Mesendoderm (in vitro differentiated cells): ENCODE measurements at places on chromosomes 6 and 20.
A peak's percentile ranks its signal among the peaks of the same experiment; 100 is the strongest.

- DNase-seq, result peak; percentile 44
These were observed 119.9 kb downstream of the RNF144B start for GRCh38 chr6:18507018-18507415.

DNA sequence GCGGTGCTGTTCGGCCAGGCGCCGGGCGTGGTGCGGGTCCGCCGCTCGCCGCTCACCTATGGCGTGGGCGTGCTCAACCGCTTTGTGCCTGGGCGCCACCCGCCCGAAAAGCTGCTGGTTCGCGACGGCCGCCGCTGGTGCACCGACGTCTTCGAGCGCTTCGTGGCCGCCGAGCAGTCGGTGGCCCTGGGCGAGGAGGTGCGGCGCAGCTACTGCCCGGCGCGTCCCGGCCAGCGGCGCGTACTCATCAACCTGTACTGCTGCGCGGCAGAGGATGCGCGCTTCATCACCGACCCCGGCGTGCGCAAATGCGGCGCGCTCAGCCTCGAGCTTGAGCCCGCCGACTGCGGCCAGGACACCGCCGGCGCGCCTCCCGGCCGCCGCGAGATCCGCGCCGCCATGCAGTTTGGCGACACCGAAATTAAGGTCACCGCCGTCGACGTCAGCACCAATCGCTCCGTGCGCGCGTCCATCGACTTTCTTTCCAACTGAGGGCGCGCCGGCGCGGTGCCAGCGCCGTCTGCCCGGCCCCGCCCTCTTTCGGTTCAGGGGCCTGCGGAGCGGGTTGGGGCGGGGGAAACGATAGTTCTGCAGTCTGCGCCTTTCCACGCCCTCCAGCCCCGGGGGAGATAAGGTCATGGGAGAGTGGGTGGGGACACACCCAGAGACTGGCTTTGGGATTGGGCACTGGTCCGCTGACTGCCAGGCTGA lies 15.7 kb downstream of the ADISSP start:
- DNase-seq, result peak; percentile 74

DNA sequence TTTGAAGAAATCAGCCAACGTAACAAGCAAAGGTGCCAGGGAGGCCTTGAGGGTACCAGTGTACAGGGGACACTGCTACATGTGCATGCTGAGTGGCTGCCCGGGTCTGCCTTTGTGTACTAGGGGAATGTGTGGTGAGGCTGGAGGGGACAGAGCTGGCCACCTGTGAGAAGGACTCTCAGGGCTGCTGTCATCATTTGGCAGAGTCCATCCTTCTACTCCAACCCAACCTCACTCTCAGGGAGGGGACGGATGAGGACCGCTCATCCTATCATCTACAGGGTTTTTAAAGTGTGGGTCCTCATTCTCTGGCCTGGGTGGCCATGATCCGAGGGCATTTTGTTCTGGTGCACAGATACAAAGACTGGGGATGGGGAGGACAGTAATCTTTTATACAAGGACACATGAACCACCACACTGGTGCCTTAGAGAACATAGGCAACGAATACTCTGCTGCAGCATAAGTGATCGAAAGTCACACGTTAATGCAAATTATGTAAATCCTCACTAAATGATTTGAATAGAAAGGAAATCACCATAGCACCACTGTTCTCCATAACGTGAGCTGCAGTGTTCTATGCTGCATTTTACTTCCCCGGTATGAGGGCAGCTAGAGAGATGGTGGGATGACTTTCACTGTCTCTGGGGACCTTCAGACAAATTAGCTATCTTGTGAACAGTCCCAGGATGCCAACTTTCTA lies 181.4 kb downstream of the GMPR start:
- DNase-seq, result no peak

GRCh38 chr6:43962458-43962857 lies 164.8 kb downstream of the MRPL14 start:
- DNase-seq, result no peak

DNA sequence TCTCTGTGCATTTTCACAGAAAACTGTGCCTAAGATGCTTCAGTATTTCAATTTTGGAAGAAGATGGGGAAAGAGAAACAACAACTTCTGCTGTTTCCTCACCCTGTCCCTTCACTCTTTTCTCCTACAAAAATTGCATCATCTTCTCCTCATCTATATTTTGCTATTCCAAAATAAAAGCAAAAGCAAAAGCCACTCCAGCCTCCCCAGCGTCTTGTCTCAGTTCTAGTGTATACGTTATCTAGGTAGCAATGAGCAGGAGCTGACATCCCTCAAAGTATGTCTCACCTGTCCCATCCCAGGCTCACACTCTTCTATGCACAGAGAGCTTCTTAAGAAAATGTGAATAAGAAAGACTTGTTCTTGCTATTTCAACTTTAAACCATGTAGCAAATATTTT lies 163.8 kb upstream of the TAB2 start:
- DNase-seq, result no peak

DNA sequence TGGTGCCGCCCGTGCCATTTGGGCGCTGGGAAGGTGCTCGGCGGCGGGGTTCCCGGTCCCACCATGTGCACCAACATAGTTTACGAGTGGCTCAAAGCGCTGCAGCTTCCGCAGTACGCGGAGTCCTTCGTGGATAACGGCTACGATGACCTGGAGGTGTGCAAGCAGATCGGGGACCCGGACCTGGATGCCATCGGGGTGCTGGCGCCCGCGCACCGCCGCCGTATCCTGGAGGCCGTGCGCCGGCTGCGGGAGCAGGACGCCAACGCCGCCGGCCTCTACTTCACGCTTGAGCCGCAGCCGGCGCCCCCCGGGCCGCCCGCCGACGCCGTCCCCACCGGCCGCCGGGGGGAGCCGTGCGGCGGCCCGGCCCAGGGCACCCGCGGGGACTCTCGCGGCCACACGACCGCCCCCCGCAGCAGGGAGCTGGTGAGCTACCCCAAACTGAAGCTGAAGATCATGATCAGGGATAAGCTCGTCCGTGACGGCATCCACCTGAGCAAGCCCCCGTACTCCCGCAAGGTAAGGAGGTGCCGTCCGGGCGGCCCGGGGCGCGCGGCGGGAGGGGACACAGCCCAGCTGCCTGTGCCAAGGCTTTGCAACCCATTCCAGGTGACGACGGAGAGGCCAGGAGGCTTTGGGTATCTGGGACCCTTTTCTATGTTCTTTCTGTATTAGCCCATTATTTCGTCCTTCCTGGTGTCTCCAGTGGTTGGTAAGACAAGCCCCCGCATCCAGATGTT lies 547 bp downstream of the SAMD5 start:
- no peak for DNase-seq

- peak; percentile 20 for DNase-seq
These were observed 270.7 kb upstream of the TAB2 start for GRCh38 chr6:149046822-149047246.

- no peak for DNase-seq
These were observed 978.5 kb downstream of the TBC1D32 start for GRCh38 chr6:120355822-120356221.

DNA sequence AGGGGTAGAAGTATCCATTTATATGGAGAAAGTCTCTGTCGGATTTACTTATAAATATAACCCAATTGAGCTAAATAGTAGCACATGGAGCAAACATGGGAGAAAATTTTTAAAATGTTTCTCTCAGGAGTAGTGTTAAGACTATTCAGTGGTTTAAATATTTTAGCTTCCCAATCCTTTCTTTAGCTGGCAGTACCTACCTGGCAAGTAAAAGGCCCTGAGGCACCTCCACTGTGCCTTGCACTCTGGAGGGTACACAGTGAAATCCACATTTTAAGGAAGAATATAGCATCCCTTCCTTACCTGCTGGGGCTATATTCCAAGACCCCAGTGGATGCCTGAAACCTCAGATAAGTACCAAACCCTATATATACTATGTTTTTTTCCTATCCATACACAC lies 124.2 kb downstream of the KLHL32 start:
- DNase-seq, result no peak

GRCh38 chr6:4059115-4059777 lies 19.7 kb downstream of the FAM217A start:
- DNase-seq, result peak; percentile 84

GRCh38 chr6:105152880-105153279 lies 26.9 kb downstream of the POPDC3 start:
- no peak for DNase-seq

DNA sequence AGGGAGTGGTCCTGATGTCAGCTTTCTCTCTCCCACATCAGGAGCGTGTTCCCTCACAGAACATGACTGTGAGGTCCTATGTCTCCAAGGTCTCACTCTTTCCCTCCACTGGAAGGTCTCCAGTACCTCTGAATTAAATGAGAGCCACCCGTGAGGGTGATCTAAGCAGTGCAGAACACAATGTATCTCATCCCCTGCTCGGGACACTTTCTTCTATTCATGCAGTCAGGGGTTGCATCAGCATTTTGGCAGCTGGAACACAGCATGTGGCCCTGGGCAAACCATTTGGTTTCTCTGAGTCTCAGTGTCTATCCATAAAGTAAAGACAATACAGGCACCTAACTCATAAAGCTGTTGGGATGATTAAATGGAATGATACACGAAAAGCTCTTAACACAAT lies 34.2 kb downstream of the MAFB start:
- no peak for DNase-seq

DNA sequence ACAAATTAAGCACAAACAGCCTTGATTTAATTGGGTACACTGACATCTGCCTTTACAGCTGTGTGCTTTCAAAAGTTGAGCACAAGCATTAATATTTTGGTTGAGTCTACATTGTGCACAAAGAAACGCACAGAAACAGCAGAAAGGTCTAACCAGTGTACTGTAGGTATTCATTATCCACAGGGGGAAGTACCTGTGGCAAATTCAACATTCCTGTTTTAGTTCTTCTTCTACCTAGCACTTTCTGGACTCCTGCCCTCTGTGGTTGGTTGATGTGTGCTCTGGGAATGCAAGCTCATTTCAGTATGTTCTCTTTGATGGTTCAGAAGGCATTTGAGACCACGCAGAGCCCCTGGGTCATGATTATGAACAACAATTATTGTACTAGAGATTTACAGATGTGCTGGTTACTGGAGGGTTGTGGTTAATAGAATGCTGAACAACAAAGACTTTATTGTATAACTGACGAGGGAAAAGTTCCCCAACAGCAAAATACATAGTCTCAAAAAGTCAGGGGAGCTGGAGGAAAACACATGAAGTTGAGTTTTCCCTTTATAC lies 26.6 kb upstream of the DAAM2 start:
- no peak for DNase-seq

- DNase-seq, result no peak
These were observed 18.0 kb upstream of the UBE2V1 start for GRCh38 chr20:50130995-50131394.

GRCh38 chr6:149114167-149114566 lies 203.3 kb upstream of the TAB2 start:
- no peak for DNase-seq

GRCh38 chr6:46677314-46677654 lies 10.4 kb upstream of the TDRD6 start:
- peak; percentile 60 for DNase-seq

DNA sequence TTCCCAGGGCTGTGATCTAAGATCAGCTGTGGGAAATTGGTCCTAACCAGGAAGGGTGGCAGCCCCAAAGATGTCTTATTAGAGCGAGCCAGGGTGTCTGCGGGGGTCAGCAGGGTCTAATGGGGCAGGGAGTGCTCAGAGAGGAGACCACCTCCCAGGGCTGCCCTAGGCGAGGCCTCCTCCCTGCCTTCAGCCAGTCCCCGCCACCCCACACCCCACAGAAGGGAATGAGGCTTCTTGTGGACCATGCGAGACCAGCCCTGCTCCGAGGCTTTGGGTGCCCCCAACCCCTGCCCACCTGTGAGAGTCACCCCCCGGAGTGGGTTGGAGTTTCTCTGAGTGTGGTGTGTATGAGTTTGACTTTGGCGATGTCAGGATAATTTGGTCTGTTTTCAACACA lies 37.8 kb downstream of the SYNJ2 start:
- DNase-seq, result no peak

GRCh38 chr6:107154801-107155160 lies 39.5 kb upstream of the BEND3 start:
- DNase-seq, result no peak

DNA sequence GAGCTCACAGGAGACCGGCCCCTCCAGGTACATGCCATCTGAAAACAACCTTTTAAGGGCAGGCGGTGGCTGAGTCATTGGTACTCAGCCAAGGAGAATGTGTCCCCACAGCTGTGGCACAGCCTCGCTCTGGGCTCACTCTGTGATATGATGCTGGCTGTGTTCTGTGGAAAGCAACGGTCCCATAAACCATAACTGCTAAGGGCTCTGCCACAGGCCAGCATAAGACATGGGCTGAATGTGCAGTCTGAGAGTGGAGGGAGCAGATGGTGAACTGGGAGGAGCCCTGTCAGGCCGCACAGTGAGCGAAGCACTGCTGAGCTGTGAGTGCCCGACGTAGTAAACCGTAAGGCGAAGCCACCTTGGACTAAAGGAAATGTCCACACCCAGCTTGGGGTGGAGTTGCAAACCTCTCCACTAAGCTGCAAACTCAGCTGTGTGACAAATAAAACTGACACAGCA lies 375.8 kb downstream of the THBS2 start:
- no peak for DNase-seq

GRCh38 chr6:56448046-56448445 lies 194.6 kb downstream of the DST start:
- DNase-seq, result no peak

DNA sequence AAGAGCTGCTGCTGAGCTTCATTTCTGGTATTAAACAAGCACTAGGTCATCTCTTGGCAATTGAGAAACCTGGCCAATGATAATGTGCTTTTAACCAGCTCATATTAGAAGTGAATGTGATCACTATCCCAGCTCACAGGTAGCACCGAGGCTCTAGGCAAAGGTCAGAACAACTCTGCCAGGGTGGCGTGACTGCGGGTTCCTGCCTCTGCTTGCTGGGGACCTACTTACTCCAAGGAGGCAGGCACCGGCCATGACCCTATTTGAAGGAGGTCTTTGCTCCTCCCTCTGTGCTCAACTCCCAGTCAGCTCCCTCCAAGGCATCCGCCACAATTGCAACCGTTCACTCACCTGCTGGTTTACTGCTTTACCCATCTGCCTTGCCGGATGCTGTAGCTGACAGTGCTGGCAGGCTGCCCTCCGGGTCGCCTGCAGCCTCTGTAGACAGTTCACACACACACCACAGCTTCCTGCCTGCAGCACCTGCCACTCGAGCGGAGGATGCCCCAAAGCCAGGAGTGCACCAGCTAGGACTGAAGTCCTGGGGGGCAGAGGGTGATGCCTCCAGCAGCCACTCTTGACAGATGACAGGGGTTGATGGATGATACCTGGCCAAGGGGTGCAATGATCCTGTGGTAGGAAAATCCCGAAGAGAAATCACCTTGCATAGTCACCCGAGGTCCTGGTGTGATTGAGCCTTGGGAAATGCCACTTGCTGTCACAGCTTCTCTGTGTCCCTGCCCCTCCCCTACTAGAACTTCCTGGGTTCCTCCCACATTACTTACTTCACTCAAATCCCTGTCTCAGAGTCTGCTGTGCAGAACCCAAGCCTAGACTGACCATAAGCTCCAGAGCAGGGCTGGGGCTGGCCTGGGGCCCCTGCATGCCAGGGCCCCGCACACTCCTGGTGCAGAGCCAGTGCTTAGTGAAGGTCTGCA lies 8.8 kb upstream of the VSX1 start:
- DNase-seq, result no peak
